Lung (tissue), 17 donors: ENCODE measurements at places on chromosomes 2 and 18.

DNA sequence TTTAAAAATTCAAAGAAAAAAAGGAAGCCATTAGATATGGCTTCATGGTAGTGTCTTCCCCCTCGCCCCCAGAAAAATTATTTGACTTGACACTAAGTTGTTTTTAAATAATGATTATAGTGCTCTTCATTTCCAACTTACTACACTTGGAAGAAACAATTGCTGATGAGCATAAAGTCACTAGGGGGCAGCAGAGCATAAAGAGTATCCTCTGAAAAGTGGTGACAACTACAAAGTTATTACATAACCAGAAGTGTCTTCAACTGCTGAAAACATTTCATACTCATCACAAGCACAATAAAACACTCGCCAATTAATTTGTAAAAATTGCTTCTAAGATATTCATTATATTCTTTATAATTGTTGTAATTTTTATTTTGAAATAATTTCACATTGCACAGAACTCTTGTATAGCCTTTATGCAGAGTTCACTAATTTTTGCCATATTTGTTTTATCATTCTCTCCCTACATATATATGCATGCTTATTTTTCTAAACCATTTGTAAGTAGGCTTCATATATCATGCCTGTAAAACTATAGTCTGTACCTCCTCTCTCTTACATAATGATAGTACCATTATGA, 54.9 kb downstream of the EXOC6B start:
- peak; percentile 86 for DNase-seq

DNA sequence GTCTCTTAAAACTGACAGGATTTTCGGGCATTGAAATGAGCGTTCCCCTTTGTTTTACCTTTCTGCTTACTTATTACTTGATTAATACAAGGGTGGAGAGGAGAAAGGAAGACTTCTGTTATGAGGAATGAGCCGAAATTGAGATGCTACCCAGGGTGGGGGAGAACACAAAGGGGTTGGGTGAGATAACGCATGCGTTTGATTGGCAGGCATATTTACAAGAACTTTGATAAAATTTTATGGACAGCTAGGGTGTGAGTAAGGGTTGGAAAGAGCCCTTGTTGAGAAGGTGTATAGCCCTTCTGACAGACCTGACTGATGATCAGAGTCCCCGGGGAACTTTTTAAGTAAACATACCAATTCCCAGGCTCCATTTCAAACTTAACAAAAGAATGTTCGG, 1.8 kb downstream of the RNF138 start:
- no peak for DNase-seq

DNA sequence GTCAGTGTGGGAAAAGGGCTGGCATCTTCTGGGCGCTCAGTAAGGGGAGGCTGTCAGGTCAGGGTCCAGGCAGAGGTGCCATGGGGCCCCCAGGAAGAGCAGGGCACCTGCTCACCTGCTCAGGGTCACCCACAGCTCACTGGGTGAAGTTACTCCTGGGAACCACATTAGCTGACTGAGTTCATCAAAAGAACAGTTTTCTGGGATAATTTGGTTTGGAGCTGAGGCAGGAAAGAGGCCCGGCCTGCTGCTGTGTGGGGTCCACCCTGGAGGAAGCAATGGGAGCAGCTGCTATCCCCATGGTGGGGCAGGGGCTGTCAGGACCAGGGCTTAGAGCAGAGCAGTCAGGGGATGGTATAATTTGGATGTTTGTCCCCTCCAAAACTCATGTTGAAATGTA, 97.2 kb upstream of the GPC1 start:
- no peak for DNase-seq

GRCh38 chr2:45731141-45731540, 79.7 kb downstream of the PRKCE start:
- DNase-seq = no peak

DNA sequence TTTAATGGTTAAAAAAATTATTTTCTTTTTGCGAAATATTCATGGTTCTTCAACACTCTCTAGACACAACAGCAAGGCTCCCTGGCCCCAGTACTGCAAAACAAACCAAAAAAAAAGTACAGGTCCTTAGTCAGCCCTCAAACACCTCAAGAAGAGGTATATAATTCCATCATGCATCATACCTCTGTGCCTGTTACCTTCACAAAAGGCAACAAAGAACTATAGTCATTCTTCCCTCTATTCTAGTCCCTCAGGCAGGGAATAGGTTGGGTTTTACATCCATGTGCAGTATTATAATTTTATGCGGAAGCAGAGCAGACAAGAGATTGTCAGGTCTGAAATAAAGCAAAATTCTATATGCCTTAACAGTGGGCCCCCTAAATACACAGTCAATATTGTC, 8.5 kb downstream of the NFE2L2 start:
- DNase-seq = no peak
